CD4-positive, CD25-positive, alpha-beta regulatory T cell (primary cell): ENCODE measurements at places on chromosomes 2 and 18.

GRCh38 chr18:67363694-67364093, 152.8 kb downstream of the DSEL start:
- no peak overlapping the region for H3K4me3 ChIP-seq
- no peaks in the 10 kb centered on the region for H3K27me3 ChIP-seq
- H3K4me1 ChIP-seq: no peaks in the 10 kb centered on the region
- no peak overlapping the region for H3K27ac ChIP-seq
- H3K36me3 ChIP-seq: no peaks in the 10 kb centered on the region

DNA sequence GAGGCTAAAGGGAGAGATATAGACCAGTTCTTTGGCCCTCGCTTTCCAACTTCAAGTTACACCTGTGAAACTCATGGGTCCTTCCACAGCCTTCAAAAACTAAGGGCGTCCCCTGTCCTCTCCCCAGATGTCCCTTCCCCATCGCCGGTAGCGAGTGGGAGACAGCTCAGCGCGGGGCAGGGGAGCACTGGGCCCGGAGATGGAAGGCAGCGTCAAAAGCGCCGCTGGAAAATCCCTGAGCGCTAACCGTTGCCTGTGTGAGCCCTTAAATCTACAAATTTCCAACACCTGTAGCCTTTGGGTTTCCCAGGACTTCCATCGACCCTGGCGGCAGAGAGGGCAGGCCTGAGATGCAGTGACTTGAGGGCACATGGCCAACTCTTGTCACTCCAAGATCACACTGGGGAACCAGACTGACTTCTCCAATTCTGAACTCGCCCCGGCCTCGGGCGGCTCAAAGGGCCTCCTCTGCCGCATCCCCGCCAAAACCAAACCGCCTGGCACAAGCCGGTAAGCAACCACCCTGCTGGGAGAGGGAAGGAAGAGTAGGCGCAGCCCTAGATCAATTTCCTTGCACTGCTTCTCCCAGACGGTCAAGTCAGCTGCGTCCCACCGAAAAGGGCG, 879 bp upstream of the EPAS1 start:
- H3K36me3 ChIP-seq: no peaks in the 10 kb centered on the region
- no peak for DNase-seq
- no peak overlapping the region for H3K4me3 ChIP-seq
- no peak overlapping the region for H3K27ac ChIP-seq
- peaks cover 19% of the 10 kb centered on the region for H3K27me3 ChIP-seq

DNA sequence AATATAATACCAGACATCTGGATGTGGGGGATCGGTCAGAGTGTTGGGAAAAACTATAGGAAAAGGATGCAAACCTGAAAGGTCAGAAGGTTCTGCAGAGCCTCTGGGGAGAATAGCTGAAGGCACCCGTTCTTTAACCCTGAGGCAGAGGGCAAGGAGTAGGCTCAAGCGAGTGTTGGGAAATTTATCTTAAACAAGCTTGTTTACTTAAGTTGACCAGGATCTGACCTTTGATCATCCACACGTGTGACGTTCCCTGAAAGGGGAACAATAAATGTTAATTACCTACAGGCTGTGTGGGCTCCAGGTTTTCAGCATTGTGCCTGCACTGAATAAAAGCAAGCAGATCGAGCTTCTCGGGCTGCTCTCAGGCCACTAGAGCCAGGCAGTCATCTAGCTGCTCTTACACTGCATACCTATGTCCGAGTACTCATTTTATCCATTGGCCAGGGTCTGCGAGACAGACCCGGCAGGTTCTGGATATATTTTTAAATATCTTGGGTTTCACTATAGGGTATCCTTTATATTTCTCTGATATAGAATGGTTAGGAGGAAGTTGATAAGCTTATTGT, 400.6 kb upstream of the CHST9 start:
- no peak overlapping the region for H3K4me3 ChIP-seq
- no peak for DNase-seq
- no peaks in the 10 kb centered on the region for H3K36me3 ChIP-seq
- H3K27ac ChIP-seq: no peak overlapping the region
- no peaks in the 10 kb centered on the region for H3K27me3 ChIP-seq

- H3K4me1 ChIP-seq: no peaks in the 10 kb centered on the region
- DNase-seq: no peak
- no peak overlapping the region for H3K27ac ChIP-seq
- H3K36me3 ChIP-seq: no peaks in the 10 kb centered on the region
Observed at GRCh38 chr18:25496544-25496943, 144.6 kb upstream of the ZNF521 start.

DNA sequence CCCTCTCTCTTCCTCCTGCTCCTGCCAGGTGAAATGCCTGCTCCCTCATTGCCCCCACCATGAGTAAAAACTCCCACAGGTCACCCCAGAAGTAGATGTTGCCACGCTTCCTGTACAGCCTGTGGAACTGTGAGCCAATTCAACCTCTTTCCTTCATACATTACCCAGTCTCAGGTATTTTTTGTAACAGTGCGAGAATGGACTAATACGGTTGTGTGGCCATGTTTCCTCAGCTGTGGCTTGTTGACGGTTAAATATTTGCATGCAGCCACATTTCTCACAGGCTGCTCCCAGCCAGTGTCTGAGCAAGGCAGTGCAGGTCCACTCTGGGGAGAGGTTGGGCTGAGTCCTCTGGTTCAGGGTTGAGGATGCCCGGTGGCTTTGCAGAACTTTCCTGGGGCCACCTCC, 27.8 kb upstream of the COPS8 start:
- no peak for DNase-seq
- H3K4me1 ChIP-seq: peaks cover 10% of the 10 kb centered on the region
- no peaks in the 10 kb centered on the region for H3K36me3 ChIP-seq
- H3K4me3 ChIP-seq: no peak overlapping the region
- no peak overlapping the region for H3K27ac ChIP-seq
